ENCODE measurements at places on chromosomes 5 and 9.

GRCh38 chr9:94149696-94150095 lies 65.4 kb downstream of the PTPDC1 start:
- no peak for DNase-seq

DNA sequence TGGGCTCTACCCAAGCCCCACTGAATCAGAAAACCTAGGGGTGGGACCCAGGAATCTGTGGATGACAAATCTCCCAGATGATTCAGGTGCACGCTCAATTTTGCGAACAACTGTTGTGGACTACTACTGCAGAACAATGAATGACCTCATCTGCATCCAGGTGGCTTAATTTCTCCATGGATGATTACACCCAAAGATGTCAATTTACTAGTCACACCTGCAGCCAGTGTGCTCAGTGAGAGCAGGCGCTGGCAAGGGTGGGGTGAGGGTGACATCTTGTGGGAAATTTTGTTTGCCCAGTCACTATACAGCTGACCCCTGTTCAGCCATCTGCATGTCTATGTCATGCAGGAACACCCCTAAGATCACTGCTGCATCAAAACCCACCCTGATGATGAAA lies 118.2 kb downstream of the ENTREP1 start:
- no peak for DNase-seq

GRCh38 chr5:100520348-100520747 lies 14.8 kb upstream of the FAM174A start:
- DNase-seq = no peak

GRCh38 chr5:141883184-141883891 lies 5.1 kb upstream of the PCDH1 start:
- DNase-seq = peak; percentile 41

- no peak for DNase-seq
Observed at GRCh38 chr5:138649316-138649720, 74.1 kb upstream of the HSPA9 start.

DNA sequence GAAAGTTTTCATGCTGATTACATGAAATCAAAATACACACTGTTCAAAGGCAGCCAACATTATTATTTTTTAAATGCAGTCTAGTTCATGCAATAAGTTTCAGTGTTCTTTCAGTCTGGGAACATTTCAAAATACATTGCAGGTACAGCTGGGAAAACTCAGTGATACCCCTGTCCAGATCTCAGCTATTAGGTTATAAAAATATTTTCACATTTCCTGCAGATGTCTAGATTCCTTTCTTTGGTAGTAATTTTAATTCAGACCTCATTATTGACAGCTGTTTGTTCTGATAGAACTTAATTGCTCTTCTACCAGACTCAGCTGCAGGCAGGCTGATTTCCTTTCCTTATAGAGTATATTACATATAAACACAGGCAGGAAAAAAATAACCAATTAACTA lies 556.8 kb upstream of the DMAC1 start:
- no peak for DNase-seq

GRCh38 chr9:108419379-108419778 lies 436.4 kb downstream of the ACTL7B start:
- DNase-seq = no peak

- no peak for DNase-seq
Observed at GRCh38 chr5:26940994-26941393, 97.4 kb downstream of the CDH9 start.

GRCh38 chr9:124286292-124286931 lies 28.7 kb downstream of the NEK6 start:
- no peak for DNase-seq

DNA sequence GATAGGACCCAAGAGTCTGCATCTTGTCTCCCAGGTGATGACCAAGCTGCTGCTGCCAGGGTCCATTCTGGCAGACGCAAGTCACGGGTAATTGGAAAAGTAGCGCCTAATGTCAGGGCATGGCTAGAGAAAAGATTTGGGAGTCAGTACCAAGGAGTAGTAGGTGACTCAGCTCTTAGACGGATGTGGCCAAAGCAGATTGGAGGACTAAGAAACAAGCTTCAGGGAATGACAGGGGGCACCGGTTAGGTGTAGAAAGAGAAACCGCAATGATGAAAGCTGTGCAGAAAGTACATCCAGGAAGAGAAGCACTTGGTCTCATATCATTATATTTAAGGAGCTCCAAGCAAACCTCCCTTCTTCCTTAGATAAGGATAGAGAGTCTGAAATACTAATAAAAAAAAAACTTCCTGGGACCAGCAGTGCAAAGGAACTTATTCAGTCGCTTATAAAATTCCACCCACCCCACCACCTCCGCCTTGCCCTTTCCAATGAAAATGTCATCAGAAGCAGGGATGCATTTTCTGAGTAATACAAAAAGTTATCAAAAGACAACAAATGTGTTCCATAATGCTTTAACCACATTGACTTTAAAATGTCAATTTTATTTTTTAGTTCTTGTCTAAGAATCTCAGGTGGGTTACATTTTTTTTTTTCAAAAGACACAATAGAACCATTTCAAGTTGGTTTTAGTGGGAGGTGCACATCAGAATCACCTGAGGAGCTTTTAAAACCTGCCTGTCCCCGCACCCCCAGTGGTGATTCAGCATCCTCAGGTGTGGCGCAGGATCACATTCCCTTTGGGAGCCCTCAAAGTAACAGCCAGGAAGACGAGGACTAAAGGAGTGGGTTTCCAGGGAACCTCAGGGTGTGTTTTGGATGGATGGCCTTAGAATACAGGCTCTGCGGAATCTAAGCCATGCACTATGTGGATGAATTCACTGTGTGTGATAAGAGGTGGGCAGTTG lies 31.2 kb downstream of the PTPN3 start:
- DNase-seq = no peak
